ENCODE measurements at places on chromosomes 13 and 19. TPM values are rescaled to one million over a fixed set of nuclear protein-coding genes. Genes with fewer than 3 reads are reported as not detected.

Gene CATSPERD
- not detected for total RNA-seq

GRCh38 chr19:3556978-3557460 is 367 bp downstream of the MFSD12 start:
- H3K4me3 ChIP-seq: peak overlapping the region; percentile 93
- H3K36me3 ChIP-seq: peaks cover 22% of the 10 kb centered on the region
- H3K27ac ChIP-seq: peak overlapping the region; percentile 77

GRCh38 chr13:34412817-34413375 is 529.2 kb upstream of the NBEA start:
- H3K27ac ChIP-seq: no peak overlapping the region
- H3K36me3 ChIP-seq: no peaks in the 10 kb centered on the region
- no peaks in the 10 kb centered on the region for H3K4me1 ChIP-seq
- DNase-seq: no peak
- no peak overlapping the region for H3K4me3 ChIP-seq
- no peaks in the 10 kb centered on the region for H3K27me3 ChIP-seq

GRCh38 chr13:93715866-93716265 is 489.3 kb downstream of the GPC6 start:
- no peaks in the 10 kb centered on the region for H3K27me3 ChIP-seq
- no peak overlapping the region for H3K4me3 ChIP-seq
- H3K36me3 ChIP-seq: no peaks in the 10 kb centered on the region
- H3K4me1 ChIP-seq: no peaks in the 10 kb centered on the region
- no peak for DNase-seq

All from K562 (cell line).